ENCODE measurements at places on chromosomes 16 and 17.
A peak's percentile ranks its signal among the peaks of the same experiment; 100 is the strongest.

- DNase-seq: no peak
Measured at GRCh38 chr17:81176666-81177065, 10.6 kb upstream of the AATK start.

DNA sequence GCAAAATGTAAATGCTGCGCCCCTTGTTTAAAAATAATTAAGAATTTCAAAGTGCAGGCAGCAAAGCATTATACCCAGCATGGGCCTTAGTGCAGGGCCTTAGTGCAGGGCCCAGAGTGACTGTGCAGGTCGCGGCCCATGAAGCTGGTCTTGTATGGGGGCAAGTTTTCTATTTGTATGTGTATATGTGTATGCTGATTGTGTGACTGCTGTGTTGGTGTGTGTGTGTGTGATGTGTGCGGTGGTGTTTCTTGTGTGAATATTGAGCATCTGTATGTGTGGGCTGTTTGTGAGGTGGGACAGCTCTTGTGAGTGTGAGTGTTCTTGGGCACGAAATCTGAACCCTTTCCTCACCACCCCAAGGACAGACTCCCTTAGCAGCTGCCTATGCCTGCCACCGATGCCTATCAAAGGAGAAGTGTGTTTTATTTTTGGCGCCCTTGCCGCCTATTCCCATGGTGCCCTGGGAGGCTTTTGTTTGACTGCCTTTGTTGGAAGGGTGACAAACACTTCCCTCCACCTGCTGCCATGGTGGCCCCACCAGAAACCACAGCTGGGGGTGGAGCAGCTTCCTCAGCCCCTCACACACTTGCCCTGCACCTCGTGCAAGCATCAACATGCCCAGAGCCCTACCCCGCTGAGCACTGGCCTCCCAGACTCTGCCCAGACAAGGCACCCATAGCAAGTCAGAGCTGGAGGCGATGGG, 18.0 kb downstream of the CCR7 start:
- DNase-seq: peak; percentile 26

DNA sequence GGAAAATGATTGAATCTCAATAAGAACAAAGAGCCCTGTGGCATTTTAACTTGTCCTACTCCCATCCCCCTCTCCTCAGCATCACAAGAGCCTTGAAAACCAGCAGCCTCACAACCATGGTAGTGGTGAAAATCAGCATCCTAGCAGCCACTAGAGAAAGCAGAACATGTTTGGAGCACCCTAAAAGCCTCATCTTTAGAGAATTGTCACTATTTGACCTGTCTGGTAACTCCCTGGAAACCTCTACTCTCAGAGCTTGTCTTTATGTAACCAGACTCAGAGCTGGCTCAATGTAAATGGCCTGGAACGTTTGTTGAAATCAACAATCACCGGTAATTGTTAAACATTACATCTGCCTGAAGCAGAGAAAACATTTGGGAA, 70.8 kb downstream of the MMD start:
- no peak for DNase-seq

GRCh38 chr17:69815406-69815805, 259.6 kb upstream of the KCNJ16 start:
- DNase-seq: no peak

DNA sequence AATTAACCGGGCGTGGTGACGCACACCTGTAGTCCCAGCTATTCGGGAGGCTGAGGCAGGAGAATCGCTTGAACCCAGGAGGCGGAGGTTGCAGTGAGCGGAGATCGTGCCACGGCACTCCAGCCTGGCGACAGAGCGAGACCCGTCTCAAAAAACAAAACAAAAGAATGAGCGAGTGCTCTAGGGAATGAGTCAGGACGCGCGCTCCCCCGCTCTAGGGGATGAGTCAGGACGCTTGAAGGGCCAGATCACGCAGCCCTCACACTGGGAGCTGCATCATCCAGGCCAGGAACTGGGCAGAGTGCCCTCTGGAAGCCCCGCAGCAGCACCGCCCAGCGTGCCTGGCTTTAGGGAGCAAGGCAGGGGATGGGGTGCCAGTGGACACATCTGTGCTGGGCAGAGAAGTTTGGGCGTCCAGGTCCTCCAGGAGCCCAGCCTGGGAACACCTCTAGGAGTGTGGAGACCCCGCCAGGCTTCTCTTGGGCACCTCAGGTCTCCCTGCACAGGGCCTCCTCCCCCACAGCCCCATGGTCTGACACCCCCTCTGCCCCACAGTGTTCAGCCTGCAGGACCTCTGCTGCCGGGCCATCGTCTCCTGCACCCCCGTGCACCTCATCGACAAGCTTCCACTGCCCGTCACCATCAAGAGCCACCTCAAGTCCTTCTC, 3.9 kb upstream of the WFIKKN1 start:
- peak; percentile 95 for DNase-seq

DNA sequence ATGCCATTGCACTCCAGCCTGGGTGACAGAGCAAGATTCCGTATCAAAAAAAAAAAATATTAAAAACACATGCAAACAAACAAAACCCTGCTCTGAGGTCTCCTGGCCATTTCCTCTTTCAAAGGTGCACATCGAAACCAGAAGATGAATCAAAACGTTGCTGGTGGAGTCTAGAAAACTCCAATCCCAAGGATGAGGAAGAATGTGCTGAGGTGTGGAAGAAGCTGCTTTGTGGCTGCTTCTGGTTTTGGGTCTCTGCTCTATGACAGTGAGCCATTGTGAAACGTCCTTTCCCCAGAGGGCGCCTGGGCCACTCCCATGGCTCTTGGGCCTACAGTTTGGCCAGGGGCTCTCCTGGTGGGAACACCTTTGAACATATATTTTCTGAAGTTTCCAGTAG, 112.6 kb downstream of the IRF8 start:
- no peak for DNase-seq

GRCh38 chr17:66447159-66447558, 144.7 kb downstream of the PRKCA start:
- DNase-seq: no peak

DNA sequence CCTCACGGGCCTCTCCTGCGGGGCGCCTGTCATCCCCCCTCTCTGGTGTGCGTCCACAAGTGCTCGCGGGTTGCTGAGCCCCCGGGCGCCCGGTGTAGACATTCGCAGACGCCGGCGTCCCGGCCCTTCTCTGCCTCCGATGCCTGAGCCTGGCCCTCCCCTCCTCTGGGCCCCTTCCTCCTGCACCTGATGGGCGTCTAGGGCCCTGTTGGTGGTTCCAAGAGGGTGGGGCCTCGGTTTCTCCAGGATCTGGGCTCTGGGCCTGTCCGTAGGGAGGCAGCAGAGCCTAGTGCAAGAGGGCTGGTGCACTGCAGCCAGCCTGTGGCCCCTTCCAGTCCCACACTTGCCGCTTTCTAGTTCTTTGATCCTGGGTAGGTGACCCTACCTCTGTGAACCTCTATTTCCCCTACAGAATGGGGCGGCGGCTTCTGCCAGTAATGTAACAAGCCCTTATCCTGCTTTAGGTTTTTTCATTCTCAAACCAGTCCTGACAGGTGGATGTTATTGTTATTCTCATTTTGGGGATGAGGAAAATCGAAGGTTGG, 623 bp downstream of the E4F1 start:
- DNase-seq: peak; percentile 45

DNA sequence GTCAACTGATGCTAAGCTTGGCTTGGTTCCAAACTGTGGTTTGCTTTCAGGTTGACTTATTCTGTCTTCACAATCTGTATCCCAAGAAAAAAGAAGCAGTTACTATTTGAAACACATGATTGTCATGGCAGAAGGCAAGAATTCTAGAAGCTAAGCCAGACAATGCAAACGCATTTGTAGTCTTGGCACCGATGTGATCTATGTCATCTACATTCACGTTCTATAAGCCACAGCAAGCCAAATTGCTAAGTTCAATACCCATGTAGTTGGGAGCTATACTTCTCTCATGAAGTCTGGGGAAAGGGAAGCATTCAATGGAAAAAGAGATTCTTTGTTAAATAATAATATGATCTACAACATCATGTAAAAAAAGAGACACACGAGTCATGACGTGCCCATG, 18.3 kb upstream of the KIF2B start:
- DNase-seq: no peak

DNA sequence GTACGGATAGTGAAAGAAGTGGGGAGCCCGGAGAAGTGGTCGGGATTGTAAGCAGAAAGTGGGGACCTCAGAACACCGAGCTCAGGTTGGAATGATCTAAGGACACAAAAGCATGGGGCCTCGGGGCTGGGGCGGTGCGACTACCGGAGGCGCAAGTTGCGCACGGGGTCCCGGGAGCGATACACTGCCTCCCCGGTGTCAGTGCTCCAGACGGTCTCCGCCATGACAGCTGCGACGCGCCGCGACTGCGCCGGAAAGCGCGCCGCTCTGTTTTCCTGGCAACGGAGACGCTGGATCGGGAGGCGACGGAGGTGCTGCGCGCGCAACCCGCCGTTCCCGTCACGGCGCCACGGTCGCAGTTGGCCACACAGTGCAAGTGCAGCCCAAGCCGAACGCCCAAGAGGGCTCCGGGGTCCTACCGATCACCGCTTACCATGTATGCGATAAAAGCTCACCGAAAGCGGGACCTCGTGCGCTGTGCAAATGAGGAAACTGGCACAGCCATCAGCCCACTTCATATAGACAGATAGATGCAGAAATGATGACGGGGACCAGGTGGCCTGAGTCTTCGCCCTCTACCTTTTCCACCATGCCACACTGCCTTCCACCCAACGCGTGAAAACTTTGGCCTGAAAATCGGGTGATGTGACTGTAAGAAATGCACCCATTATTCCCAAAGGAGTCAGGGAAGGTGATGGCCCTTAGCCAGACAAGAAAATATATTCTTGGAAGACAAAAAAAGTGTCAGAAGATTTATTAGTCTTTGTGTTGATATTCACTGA, at the start of gene MKS1:
MKS1 (minus strand) TSS at position 249 of the 782 bp plus-strand sequence; CDS start at position 224, 25 bp downstream.
- peak; percentile 92 for DNase-seq

GRCh38 chr16:73054813-73055482, 7.0 kb upstream of the ZFHX3 start:
- peak; percentile 70 for DNase-seq

- no peak for DNase-seq
Measured at GRCh38 chr17:80248894-80249710, 11.6 kb upstream of the RNF213 start.

- no peak for DNase-seq
Measured at GRCh38 chr17:45289301-45290268, 27.2 kb downstream of the MAP3K14 start.

GRCh38 chr17:66507982-66508760, 205.8 kb downstream of the PRKCA start:
- no peak for DNase-seq

- DNase-seq: no peak
Measured at GRCh38 chr16:80903616-80904015, 99.2 kb upstream of the CDYL2 start.

- peak; percentile 58 for DNase-seq
Measured at GRCh38 chr17:57541472-57542394, 203.4 kb downstream of the CCDC182 start.

- no peak for DNase-seq
Measured at GRCh38 chr17:9977180-9977575, 72.1 kb upstream of the RCVRN start.

GRCh38 chr16:67100569-67101310, 9.0 kb upstream of the PHAF1 start:
- peak; percentile 65 for DNase-seq

DNA sequence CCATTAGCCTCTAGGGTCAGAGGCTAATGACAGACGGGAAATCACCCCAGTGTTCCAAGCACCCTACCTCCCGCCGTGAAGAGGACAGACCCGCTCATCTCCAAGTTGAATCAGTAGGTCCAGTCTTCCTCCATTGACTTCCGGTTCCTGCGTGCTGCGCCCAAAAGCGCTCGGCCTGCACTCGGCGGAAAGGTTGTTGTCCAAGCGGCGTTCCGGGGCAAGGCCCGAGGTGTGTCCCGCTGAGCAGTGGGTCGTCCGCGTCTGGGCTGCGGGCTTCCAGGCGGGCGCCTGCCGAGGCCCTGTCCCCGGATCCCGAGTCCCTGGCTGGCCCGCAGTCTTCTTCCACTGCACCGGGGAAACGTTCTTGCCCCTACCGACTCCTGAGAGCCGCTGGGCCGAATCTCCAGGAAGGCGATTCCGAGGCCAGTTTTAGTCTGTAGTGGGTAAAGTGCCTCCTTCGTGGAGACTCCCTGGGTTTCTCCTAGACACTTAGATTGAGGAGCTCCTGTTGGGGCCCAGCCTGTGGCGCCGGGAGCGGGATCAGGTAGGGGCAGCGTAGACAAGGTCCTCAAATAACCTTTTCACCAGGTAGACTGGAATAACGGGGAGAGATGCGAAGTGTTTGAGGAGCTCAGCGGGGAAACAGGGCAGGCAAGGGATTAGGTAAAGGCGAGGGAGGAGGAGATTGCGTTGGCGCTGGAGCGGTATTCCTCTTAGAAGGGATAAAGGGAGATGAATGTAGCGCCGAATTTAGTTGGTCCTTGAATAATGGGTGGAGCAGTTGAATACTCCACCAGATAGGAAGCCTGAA, at the start of gene TEFM:
TEFM (minus strand) TSS at position 138 of the 811 bp plus-strand sequence; CDS start at position 98, 40 bp downstream.
- peak; percentile 94 for DNase-seq

- DNase-seq: no peak
Measured at GRCh38 chr17:9138161-9138717, 116.9 kb downstream of the NTN1 start.

- peak; percentile 32 for DNase-seq
Measured at GRCh38 chr17:2025220-2025621, at the start of gene RTN4RL1. Gene RTN4RL1 (minus strand): TSS chr17:2025334. CDS start chr17:2024865, 469 bp downstream.

- DNase-seq: no peak
Measured at GRCh38 chr16:24919536-24919935, 73.8 kb downstream of the SLC5A11 start.

DNA sequence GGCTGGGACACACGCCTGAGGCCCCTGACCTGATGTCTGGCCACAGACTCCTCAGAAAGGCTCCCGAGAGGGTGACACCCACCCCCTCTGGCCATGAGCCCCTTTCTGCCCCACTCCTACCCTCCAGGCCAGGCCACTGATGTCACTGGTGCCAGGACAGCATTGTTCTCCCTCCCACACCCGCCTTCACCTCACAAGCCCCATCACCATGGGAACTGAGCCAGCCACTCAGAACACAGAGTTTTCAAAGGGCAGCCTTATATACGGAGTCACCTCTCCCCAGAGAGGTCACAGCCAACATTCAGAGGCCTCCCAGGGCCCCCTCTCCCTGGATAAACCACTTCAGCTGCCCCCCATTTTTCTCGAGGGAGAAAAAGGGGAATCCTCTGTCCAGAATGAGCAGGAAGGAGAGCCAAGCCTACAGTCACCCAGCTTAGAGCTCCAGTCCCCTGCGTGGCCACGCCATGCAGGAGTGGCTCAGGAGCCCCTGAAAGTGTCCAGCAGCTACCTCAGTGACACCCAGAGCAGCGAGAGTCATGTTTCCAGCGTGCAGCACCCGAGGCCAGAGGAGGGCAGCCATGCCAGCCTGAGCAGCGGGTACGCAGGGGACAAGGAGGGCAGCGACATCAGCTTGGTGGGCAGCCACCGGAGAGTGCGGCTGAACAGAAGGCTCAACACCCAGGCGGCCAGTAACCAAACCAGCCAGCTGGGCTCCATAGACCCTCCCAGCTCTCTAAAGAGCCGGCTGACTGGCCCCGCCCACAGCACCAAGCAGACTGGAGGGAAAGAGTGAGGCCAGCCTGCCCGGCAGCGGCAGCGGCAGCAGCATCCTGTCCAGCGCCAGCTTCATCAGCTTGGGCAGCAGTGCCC, at the start of gene C16orf82:
C16orf82 (plus strand) TSS at position 260 of the 870 bp plus-strand sequence.
- DNase-seq: no peak

GRCh38 chr16:75007443-75007842, 8.6 kb downstream of the ZNRF1 start:
- no peak for DNase-seq

Data from astrocyte of the spinal cord (primary cell).